ENCODE measurements at places on chromosomes 4 and X.

DNA sequence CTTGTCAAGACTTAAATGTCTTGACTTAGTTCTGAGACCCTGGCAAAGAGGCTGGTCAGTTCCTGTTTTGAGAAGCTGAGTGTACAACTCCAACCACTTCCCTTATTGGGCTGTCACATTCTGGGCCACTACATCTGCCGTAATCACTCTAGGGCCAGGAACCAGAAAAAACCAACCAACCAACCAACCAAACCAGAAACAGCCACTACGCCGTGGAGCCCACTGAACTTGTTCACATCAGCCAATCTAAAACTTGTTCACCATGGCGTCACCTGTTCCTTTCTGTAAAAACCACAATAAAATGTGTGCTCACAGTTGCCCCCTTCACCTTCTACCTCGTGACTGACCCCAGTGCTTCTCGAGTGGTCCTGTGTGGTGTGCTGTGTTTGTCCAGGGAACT lies 107.3 kb downstream of the JADE1 start:
- no peak for DNase-seq

DNA sequence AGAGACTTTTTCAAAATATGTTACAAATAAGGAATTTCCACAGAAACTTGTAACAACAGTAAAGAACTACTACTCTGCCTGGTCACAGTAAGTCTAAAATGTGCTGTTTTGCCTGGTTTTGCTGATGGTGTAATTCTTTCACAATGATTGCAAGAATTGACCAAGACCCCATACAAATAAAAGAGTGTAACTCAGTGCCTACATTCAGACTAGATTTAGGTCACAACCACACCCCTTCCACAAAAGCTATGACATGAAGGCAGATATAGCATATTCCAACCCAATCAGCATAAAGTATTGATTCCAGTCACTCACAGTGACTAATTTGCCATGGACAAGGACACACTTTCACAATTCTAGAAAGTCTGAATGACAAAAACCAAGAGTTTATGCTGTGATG lies 53.7 kb upstream of the TMPRSS11F start:
- DNase-seq: no peak

GRCh38 chrX:71917621-71918343 lies 7.1 kb downstream of the NHSL2 start:
- no peak for DNase-seq

GRCh38 chr4:147103403-147103946 lies 157.8 kb upstream of the TTC29 start:
- no peak for DNase-seq

- DNase-seq: no peak
These were observed 213.8 kb upstream of the LDB2 start for GRCh38 chr4:17112292-17112659.

- no peak for DNase-seq
These were observed 503.1 kb upstream of the LCORL start for GRCh38 chr4:18524667-18525066.

- DNase-seq: no peak
These were observed 509.6 kb downstream of the MID1IP1 start for GRCh38 chrX:39310891-39311290.

- no peak for DNase-seq
These were observed 37.9 kb downstream of the SGMS2 start for GRCh38 chr4:107862658-107863057.

DNA sequence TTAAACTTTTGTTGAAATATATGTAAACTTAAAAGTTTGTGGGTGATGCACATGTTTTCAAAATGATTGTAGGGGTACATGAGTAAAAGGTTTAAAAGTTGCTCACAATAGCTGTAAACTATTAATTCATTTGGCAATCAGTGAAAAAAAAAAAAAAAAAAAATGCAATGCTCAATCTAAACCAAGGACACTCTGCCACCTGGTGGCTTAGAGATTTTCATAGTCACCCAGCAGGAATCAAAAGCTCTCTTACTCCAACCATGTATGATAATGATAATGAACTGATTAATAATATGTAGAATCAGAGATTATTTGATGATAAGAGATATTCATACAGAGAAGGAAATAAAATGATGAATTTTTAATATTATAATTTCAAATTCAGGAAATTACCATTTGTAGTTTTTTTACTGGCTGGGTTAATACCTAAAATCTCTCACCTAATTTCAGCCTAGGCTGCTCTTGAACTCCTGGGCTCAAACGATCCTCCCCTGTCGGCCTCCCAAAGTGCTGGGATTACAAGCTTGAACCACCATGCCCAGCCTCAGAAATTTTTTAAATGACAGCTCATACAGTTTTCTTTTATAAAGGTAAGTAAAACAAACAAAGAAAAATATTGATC lies 46.9 kb upstream of the SLC25A4 start:
- DNase-seq: no peak

- no peak for DNase-seq
These were observed 6.9 kb downstream of the MAGEA11 start for GRCh38 chrX:149718757-149719156.

DNA sequence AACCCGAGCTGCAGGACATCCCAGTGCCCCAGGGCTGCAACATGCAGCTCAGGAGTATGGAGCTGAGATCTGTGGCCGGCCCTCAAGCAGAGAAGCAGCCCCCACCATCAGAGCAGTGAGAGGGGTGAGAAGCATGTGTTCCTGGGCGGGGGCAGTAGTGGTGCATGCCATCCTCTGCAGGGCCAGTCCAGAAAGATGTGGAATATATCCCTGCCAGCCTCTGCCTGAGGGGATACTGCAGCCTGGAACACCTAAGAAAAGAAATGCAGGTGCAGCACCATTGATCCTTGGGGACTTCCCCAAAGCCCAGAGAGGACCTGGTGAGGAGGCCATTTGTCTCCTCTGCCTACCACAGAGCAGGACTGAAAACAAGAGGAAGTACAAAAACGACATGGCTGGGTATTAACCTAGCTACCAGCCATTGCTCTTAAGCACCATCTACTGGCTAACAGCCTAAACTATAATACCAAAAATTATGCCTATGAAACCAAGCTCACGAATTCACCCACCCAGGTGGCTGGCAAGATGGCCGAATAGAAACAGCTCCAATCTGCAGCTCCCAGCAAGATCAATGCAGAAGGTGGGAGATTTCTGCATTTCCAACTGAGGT lies 158.8 kb downstream of the ADGRA3 start:
- no peak for DNase-seq

GRCh38 chrX:3462166-3462508 lies 115.7 kb upstream of the MXRA5 start:
- no peak for DNase-seq

DNA sequence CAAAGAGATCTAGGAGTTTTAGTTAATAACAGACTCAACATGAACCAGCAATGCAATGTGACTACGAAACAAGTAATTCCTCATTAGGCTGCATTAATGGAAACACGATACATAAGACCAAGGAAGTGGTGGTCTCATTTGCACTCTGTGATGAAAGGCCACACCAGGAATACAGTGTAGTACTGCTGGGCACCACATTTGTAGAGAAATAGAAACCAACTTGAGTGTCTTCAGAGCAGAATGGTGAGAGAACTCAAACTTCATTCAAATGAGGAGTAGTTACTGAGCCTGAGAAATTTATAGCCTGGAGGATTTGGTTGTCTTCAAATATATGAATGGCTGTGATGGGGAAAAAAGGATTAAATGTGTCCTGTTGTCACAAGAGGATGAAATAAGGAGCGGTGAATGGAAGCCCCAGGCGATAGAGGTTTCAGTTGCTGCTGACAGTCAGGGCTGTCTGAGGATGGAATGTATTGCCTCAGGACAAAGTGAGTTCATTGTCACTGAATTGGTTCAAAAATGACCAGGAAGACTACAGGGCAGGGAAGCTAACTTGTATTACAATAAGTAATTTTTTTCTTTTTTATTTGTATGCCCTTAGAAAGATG lies 50.9 kb downstream of the NFKB1 start:
- no peak for DNase-seq

GRCh38 chrX:130080791-130081367 lies 29.4 kb downstream of the ELF4 start:
- DNase-seq: no peak

- DNase-seq: no peak
These were observed 544.9 kb downstream of the ANKRD50 start for GRCh38 chr4:124167602-124168001.

GRCh38 chr4:10530137-10530786 lies 73.0 kb upstream of the ZNF518B start:
- DNase-seq: no peak

DNA sequence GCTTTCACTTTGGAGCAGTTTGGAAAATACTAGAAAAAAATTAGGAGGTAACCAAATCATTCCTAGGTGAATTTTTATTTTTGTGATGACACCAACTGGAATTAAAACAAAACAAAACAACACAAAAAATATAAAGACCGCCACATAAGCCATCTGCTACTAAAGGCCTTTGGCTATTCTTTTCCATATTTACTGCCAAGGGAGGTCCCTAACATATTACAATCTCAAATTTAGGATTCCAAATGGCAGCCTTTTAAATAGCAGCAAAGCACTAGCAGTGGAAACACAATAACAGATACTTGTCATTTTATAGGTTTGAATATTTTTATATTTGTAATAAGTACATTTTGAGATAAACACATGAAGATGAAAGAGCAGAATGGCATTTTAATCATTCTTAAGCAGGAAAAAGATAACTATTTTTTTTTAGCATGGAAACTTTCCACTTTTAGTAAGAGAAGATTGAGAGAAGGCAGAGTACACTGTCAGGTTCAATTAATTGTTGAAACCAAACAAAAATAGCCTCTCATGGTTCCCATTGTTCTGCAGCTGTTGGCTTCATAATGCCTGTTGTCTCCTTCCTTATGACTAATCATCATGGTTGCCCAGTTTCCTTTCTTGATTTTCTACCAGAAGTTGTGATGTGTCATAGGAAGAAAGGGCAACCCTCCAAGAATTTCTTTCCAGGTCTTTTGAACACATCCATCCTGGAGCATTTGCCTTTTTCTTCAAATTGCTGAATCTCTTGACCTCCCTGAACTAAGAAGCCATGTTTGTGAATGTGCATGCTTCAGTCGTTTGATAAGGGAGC lies 219.0 kb upstream of the EMCN start:
- no peak for DNase-seq

- DNase-seq: no peak
These were observed 1328.0 kb downstream of the FSTL5 start for GRCh38 chr4:160835789-160836188.

DNA sequence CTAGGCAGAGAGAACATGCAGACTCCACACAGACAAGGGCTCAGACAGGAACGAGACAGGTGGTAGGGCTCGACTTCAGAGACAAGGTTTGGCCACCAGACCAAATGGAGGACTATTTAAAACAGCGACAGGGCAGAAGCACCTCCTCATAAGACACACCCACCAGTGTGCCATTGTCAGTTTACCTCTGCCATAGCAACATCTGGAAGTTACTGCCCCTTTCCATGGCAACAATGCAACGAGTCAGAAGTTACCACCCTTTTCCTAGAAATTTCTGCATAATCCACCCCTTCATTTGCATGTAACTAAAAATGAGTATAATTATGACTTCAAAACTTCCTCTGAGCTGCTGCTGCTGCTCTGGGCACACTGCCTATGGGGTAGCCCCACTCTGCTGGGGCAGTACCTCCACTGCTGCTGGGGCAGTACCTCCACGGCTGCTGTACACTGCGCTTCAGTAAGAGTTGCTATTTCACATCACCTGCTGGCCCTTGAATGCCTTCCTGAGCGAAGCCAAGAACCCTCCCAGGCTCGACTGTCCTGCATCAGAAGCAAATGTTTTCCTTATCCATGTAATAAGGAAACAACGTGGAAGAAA lies 2222.3 kb upstream of the AGA start:
- DNase-seq: peak; percentile 21

DNA sequence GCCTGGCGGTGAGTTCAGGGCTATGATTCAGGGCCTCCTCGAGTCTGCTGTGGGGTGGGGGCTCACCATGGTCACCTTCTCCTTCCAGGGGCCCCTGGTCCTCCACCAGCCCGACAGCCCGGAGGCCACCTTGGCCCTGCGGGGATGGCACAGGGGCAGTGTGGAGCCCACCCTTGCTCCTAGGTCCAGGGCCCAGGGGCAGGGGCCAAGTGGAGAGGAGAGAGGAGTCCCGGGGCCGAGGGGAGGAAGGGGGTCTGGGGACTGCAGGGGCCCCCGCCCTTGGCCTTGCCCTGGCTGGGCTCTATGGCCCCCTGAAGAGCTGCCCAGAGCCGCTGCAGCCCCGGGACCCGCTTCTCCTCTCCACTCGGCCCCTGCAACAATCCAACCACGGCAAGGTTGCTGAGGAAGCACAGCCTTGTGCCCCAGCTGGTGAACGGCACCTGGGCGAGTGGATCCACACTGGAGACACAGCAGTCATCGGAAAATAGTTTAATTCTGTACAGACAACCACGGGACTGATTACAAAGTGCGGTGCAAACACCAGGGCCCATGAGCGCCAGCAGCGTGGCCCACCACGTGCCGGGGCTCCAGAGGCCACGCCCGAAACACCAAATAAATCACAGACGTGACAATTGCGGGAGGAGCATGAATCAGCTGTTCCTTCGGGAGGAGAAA lies 23.0 kb upstream of the CPLX1 start:
- DNase-seq: peak; percentile 83

DNA sequence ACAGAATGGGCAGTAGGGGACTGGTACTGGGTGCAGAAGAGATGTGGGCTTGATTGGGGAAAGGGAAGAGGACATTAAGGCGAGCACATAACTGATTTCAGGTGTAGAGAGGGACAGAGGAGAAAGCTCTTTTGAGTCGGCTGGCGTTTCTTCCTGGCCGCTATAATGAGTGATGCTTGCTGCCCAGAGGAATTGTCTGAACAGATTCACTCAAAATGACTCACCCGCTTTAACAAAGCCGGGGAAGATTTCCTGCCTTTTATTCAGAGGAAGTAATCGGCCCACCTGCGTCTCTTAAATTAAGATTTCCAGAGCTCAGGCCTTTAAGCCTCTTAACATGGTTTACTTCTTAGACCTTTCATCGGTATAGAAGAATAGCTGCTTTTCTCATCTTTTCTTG lies 102.1 kb upstream of the AP1S2 start:
- no peak for DNase-seq

DNA sequence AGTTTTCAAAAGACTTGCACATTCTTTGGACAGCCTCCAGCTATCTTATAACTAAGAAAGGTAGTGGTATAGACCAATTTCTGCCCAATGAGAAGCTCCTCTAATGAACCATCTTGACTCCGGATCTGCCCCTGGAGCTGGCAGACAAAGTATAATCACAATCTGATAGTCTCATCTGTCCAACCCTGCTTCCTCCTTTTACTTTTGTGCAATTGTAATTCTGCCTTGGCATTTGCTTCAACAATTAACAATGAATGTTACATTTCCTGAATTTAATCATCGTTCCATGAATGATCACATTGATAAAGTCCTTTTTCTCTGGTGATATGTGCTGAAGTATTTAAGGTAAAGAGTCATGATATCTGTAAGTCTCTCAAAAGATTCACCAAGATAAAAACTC lies 27.8 kb downstream of the FRYL start:
- no peak for DNase-seq

- no peak for DNase-seq
These were observed 640.6 kb downstream of the RPA4 start for GRCh38 chrX:97524340-97524739.

- DNase-seq: no peak
These were observed 61.3 kb upstream of the MAGEB10 start for GRCh38 chrX:27746516-27746915.

DNA sequence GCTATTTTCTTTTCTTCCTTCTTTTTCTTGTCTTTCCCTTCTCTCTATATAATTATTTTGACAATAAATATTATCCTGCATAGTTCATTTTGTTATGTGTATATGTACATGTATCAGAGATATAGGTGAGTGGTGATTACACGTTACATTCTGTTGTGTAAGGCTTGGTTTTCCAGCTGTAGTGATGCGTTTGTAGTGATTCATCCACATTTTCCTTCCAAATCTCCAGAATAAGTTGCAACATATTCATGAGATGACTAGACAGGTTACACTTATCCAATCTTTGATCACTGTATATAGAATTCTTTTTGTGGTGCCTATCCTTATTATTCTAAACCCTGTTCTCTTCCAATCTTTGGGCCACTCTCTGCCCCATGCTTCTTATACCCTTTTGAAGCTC lies 540.2 kb downstream of the GBA3 start:
- no peak for DNase-seq

Data from chondrocyte (in vitro differentiated cells).